ENCODE measurements at places on chromosomes 6 and 20.

DNA sequence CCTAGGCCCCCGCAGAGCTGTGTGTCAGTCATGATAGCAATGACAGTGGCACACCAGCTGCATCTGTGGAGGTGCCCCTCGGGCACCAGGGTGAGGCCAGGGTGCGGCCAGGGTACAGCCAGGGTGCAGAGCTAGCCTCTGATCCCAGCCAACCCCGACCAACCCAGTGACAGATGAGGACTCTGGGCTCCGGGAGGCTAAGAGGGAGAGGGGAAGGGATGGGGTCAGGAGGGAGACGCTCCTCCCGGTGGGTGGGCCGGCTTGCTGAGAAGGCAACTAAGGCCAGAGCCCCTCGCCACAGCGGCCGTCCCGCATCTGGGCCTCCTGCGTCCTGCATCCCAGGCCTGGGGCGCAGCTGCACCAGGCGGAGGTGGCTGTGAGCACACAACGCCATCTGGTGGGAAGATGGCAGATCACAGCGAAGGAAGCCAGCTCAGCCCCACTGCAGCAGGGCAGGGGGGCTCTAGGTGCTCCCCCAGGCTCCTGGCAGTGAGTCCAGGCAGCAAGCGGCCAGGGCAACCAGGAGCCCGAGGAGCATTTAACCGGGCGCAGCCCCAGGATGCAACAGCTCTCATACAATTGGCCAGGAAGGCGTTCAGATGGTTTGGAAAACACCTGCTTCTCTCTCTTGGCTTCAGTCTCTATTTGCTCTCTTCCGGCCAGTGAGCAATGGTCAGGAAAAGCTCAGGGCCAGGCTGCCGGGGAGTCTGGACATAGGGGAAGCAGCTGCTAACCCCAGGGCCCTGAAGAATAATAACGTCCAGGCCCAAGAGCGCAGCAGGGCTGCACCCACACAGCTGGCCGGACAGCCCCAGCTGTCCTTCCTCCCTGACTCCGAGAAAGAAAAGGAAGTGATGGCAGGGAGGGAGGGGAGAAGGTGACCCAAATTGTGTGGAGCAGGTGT is 169.4 kb downstream of the TAF4 start:
- DNase-seq = no peak

GRCh38 chr20:6605055-6605935 is 162.2 kb upstream of the BMP2 start:
- DNase-seq = no peak

DNA sequence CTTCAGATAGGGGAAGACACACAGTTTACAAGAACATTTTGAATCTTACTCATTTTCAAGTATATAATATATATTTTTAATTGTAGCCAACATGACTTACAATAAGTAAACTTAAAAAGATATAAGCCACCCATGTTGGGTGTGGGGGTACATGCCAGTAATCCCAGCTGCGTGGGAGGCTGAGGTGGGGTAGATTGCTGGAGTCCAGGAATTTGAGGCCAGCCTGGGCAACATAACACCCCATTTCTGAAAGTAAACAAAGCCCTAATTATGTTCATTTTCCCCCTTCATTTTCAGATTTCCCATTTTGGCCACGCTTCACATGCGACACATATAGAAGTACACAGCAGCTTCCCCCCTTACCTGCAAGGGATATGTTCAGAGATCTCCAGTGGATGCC is 30.5 kb downstream of the SERPINB6 start:
- DNase-seq = no peak

- DNase-seq = no peak
These were observed 296.5 kb upstream of the SLC35B3 start for GRCh38 chr6:8731874-8732273.

GRCh38 chr6:118551063-118552053 is 3.3 kb downstream of the PLN start:
- peak; percentile 36 for DNase-seq

DNA sequence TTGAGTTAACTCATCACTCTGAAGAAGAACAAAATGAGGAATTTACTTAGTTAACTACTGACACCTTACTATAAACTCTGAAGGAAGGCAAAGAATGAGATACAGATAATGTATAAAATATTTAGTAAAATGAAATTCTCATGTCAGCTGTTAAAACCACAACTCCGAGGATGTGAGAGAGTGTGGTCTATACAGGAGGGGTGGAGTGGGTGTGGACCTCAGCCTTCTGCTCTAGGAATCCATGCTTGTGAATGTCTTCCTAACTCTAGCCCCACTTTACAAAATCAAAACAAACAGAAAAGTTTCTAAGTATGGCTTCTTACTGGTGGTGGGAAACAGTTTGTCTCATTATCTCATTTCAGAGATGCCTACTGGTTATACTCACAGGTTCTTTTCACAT is 14.2 kb downstream of the PPP1R14C start:
- no peak for DNase-seq

GRCh38 chr6:90288404-90288803 is 8.2 kb downstream of the BACH2 start:
- no peak for DNase-seq

DNA sequence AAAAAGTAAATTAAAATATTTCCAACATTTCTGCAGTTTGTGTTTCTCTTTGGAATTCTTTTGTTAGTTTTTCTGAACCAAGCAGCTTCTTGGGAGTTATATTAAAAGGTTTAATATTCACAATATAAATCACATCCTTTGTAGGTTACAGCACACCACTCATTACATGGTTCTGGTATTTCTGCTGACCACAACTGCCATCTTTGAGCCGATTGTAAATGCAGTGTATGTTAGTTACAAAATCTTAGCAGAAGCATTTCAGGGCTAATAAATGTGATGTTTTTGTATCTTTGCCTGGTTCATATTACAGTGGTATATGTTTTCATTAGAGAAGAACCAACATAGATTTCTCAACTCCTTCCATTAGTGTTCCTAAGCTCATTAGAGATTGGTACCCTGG is 19.1 kb upstream of the TSHZ2 start:
- DNase-seq = no peak

GRCh38 chr6:163529605-163530004 is 115.1 kb downstream of the QKI start:
- no peak for DNase-seq

DNA sequence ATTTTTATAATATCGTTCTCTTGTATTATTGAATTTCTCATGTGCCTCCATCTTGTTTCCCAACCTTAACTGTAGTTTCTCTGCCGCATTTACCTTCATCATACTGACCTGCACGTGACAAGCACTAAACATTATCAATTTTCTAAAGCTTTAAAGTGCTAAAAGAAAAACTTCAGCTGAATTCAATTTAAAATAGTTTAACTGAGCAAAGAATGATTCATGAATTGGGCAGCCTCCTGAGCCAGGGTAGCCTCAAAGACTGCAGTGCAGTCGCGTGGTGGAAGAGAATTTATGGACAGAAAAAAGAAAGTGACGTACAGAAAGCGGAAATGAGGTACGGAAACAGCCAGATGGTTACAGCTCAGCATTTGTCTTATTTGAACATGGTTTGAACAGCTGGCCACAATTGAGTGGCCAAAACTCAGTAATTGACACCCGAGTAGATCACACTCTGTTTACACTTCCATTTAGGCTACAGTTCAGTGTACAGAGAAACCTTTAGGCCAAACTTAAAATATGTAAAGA is 4.2 kb upstream of the ZDHHC14 start:
- DNase-seq = peak; percentile 53

GRCh38 chr6:16729183-16729691 is 32.0 kb downstream of the ATXN1 start:
- peak; percentile 76 for DNase-seq

DNA sequence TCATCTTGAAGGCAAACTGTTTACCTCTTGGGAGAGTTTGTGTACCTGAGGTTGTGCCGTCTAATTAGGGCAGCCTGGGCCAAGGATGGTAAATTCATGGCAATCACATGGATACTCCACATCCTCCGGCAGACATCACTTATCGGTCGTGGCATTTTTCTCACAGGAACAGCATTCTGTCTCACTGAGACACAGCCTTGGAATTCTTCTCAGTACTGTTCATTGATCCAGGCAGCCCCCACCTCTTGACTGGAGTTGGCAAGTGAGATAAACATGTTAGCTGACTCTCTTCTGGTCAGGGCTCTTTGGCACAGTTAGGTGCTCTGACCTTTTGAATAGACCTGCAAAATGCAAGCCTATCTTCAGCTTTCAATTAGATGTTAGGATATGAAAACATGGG is 511.4 kb upstream of the FLRT3 start:
- DNase-seq = no peak

DNA sequence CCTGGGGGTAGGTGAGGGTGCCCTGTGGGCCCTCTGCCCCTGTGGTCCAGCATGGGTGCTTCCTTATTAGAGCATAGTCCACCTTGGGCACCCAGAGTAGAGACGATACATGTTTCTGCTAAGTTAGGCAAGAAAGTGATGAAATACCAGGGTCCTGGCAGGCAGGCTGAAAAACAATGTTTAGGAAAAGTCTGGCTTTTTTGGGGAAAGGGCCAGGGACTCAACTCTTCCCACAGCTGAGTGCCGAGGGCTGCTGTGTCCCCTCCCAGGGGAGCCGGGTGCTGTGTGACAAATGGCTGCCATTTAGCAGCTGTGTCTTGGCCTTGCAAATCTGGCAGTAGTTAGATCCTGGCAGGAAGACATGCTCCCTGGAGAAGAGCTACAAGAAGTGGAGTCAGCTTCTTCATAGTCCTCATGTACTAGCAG is 61.5 kb downstream of the RREB1 start:
- no peak for DNase-seq

DNA sequence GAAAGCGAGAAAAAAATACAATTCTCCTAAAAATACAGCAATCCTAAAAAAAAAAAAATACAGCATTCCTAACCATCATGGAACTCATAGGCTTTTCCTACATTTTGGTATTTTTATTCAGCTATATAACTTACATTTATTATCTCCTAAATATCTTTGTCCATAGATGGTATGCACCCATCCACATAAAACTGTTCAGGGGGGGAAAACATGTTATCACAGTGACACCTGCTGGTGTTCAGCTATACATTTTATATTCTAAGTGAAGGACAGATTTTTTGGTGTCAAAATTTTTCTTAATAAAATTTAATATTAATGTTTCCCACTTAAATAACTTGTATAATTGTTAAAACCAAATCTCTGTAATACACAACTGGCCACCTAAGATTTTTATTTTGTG is 58.0 kb downstream of the BLOC1S5 start:
- peak; percentile 22 for DNase-seq

DNA sequence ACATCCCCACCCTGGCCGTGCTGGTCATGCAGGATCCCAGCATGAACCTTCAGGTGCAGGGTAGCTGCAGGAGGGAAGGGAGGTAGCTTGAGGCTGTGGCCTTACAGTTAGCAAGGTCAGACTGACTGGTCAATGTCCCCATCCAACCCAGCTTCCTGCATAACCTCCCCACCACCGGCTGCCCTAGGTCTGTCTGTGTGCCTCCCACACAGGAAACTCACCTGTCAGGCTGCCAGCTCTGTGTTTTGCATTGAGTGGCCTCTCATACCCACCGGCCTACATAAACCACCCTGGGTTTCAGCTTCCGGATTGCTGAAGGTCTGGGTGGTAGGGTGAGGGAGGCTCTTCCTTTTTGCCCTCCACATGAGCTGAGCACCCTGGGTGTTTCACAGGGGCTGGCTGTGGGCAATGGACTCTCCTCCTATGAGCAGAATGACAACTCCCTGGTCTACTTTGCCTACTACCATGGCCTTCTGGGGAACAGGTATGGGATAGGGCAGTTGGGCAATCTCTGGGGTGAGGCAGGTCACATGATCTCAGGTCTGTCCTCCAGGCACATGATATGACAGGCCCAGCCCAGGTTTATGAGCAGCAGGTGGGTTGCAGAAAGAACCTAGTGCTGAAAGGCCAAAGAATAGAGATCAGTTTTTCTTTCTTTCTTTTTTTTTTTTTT is 1.8 kb downstream of the CTSA start:
- DNase-seq = no peak

- DNase-seq = no peak
These were observed 83.3 kb upstream of the NHSL1 start for GRCh38 chr6:138582573-138582972.

- DNase-seq = peak; percentile 44
These were observed 29.4 kb upstream of the ASF1A start for GRCh38 chr6:118864341-118865099.

DNA sequence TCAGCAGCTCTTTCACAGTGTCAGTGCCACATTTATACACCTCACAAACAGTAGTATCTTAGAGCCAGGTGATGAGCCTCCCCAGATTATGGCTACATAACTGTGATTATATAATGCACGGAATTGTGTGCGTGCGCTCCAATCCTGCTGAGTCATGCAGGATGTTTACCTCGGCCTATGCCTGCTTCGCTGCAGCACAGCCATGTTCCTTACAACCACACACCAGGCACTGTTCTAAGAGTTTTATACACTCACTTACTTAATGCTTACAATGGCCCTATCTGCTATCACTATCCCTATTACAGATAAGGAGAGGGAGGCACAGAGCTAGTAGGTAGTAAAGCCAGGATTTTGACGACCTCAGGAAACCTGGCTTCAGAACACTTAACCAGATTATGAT is 7.3 kb downstream of the ZKSCAN3 start:
- no peak for DNase-seq

DNA sequence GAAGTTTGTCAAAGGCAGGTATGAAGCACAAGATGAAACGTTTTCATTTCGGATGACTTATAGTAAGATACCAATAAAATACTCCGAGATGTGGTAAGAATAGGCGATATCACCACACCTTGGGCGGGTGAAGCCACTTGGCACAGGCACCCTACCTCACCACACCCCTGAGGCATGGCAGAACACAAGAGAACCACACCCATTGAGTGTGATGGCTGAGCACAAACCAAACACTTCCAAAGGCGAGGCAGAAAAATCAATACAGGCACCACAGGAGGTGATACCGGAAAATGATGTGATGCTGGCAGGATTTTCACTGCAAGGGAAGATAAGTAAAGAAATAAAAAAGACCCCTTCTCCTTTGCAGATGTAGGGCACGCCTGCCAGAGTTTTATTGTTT is 332.9 kb upstream of the PRDM1 start:
- no peak for DNase-seq

GRCh38 chr6:56860475-56860874 is 94.4 kb upstream of the BEND6 start:
- no peak for DNase-seq

- no peak for DNase-seq
These were observed 24.3 kb upstream of the ADGRF1 start for GRCh38 chr6:47066418-47066817.

- no peak for DNase-seq
These were observed 84.3 kb downstream of the MBOAT1 start for GRCh38 chr6:20128018-20128417.

DNA sequence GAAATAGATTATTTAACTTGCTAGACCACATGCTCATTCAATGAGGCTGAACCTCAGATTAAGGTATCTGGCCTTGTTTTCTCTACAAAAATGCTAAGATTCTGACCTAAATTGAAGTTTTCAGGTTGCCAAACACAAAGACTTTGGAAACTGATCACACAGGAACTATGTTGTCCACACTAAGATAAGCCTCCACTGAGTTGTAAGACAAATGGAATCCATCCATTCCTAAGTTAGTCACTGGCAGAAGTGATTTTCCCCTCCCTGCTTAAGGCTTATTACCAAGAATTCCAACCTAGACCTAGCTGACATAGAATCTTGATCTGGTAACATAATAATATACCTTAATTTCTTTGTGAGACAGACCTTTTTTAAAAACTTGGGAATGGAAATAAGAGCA is 608.1 kb downstream of the TENT5A start:
- no peak for DNase-seq

- DNase-seq = no peak
These were observed 263.2 kb upstream of the RNF217 start for GRCh38 chr6:124699038-124699437.

Measured in inflammatory macrophage treated with lipopolysaccharide for 4 hours (primary cell).